Stimulated activated CD8-positive, alpha-beta memory T cell treated with anti-CD3 and anti-CD28 coated beads, Interleukin-4, amount 100 ng/mL, for 1 hour (primary cell): ENCODE measurements at places on chromosomes 6 and 20.

DNA sequence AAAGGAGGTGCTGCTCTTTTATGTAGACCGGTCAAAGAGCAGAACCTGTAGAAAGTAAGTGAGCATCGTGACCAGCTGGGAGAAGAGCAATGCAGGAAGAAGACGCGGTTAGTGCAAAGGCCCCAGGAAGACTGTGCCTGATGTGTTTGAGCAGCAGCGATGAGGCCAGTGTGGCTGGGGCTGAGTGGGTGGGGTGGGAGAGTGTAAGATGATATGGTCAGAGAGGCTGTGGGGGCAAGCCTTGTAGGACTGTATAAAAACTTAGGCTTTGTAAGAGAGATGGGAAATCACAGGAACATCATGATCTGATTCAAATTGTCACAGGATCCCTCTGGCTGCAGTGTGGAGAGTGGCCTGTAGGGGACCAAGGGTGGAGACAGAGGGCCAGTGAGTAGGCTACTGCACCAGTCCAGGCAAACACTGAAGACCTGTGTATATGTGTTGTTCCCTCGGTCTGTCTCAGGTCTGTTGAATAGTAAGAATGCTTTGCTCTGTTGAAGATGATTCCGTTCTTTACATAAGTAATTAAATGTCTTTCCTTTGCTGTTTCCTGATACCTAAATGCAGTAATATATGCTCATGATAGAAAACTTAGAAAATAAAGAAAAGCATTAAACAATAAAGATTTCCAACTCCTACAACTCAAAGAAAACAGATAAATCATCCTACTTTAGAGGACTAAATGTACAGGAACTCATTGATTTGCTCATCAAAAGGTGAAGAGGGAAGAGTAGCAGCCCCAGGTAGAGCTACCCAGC lies 23.6 kb upstream of the WFDC2 start:
- DNase-seq, result no peak

DNA sequence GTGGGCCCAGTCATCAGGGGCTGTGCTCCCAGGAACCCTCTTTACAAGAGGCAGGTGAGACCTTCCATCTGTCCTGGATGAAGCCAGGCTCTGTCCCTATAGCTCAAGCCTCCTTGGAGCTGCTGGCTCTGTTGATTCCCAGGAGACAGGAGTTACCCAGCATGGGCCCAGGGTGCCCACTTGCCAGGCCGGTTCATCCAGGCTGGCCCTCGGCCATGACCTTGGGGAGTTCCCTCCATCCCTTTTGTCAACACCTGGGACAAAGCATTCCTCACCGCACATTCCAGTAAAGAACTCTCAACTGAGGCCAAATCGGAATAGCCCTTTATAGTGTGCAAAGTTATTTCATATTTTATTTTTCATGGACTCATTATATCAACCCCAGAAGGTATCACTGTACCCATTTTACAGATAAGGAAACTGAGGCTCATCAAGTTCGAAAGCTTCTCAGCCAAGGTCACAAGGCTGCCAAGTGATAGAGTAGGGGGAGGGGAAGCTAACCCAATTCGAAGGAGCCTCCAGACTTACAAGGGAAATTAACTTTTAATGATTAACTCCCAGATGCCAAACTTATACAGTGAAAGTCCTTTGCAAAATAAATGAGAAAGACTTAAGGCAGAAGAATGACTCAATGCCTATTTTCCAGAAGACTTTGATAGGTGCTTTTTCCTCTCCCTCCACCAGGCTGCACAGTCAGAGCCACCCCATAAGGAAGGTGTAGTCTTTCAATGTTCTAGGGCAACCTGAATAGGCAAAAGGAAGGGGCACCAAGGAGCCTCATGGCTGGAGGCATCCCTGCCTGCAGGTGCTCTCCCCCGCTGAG lies 18.5 kb downstream of the SDC4 start:
- no peak for DNase-seq

GRCh38 chr6:94769197-94769596 lies 808.1 kb upstream of the MANEA start:
- DNase-seq, result no peak

GRCh38 chr20:23632711-23633573 lies 4.8 kb downstream of the CST3 start:
- DNase-seq, result no peak

GRCh38 chr6:51976374-51976773 lies 111.0 kb downstream of the PKHD1 start:
- DNase-seq, result no peak

DNA sequence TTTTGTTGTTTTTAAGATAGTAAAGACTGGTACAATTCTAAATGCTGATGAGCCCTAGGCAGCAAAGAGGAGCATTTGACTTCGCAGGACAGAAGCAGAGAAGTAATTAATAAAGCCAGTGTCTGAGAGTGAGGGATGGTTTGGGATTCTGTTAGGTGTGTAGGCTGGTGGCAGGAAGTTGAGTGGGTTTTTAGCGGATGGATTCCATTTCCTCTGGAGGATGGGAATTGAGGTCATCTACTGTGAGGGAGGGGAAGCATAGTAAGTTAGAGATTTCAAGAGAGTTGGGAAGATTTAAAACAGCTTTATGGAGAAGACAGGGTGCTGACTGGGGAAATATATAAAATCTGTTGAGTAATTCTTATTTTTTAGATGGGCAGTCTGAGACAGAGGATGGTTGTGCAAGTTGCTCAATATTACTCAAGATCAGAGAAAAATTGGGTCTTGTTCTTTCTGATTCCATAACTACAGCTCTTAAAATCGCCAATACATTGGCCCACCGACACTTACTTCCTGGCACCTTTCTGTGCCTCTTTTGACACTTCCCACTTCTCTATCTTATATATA lies 48.8 kb downstream of the PRL start:
- no peak for DNase-seq

DNA sequence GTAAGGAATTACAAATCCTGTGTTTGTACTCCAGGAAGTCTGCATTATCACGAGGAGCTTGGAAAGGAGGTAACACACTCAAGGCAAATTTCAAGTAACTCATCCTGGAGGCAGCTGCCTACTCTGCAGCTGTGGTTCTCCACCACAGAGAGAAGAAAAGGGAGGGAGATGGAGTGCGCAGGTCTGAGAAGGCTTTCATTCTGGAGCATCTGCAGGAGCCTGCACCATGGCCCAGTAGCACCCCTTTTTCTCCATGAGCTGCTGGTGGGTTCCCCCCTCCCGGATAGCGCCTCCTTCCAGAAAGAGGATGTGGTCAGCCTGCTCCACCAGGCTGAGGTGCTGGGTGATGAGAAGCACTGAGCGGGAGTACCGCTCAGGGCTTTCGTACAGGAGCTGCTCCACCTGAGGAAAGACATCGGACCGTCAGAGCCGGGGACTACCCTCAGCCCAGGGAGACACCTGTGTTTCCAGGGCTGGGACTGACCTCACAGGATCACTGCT lies 1.6 kb upstream of the PSMB8 start:
- no peak for DNase-seq

GRCh38 chr20:36572701-36573102 lies 695 bp upstream of the TGIF2 start:
- no peak for DNase-seq

- no peak for DNase-seq
Measured at GRCh38 chr6:169568314-169569087, 133.3 kb downstream of the WDR27 start.

- DNase-seq, result no peak
Measured at GRCh38 chr20:15703171-15703911, 869.9 kb downstream of the KIF16B start.
